Gastrocnemius medialis (tissue), 4 donors: ENCODE measurements at places on chromosomes 6 and 20. TPM values are rescaled to one million over a fixed set of nuclear protein-coding genes. Genes with fewer than 3 reads are reported as not detected.

DNA sequence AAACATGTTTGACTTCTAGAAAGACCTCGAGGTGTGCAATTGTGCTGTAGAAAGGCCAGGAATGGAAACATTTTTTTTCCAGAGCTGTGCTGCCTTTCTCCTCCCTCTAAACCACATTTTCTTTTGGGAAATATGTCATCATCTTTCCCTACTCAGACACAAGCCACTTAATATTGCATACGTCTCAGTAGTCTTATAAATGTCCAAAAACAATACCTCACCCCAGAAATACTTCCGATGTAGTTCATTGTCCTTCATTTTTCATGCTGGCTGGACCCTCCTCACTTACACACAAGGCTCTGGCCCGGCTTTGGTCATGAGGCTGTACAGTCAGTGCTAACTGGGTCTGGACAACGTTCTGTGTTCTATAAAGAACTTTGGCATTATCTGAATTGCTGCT lies 126.4 kb downstream of the SCML4 start:
- H3K4me3 ChIP-seq = no peak overlapping the region
- H3K27me3 ChIP-seq = no peaks in the 10 kb centered on the region
- H3K27ac ChIP-seq = no peak overlapping the region

- no peaks in the 10 kb centered on the region for H3K36me3 ChIP-seq
- H3K4me3 ChIP-seq = no peak overlapping the region
- H3K27ac ChIP-seq = no peak overlapping the region
- no peak for DNase-seq
- H3K4me1 ChIP-seq = peaks cover 23% of the 10 kb centered on the region
Observed at GRCh38 chr6:37699887-37700619, 2.4 kb upstream of the MDGA1 start.

The TRAM2 gene
- total RNA-seq = 2.4 TPM

The ZC3H12D gene
- not detected for total RNA-seq

The SGK2 gene
- total RNA-seq = 0.55 TPM

DNA sequence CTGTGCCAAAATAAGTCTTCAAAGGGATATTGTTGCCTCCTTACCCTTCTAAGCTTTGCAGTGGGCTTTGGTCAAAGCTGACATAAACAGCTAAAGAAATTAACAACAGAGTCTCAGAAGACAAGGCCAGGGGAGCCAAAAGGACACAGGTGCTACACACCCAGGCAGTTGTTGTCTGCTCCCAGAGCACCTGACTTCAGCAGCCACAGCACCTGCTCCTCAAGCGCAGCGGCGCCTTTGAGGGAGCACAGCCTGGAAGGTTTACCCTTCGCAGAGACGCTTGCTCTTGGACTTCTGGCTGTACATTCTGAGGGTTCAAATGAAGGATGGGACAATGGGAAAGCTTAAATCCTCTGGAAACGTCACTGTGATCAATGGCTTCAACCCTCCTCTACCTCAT lies 16.6 kb downstream of the B4GALT5 start:
- no peak overlapping the region for H3K4me3 ChIP-seq
- H3K27ac ChIP-seq = peak overlapping the region; percentile 91
- H3K36me3 ChIP-seq = no peaks in the 10 kb centered on the region
- peaks cover 84% of the 10 kb centered on the region for H3K4me1 ChIP-seq

- H3K27me3 ChIP-seq = no peaks in the 10 kb centered on the region
- no peak overlapping the region for H3K27ac ChIP-seq
- no peak for DNase-seq
- H3K36me3 ChIP-seq = no peaks in the 10 kb centered on the region
- no peaks in the 10 kb centered on the region for H3K4me1 ChIP-seq
- no peak overlapping the region for H3K4me3 ChIP-seq
Observed at GRCh38 chr6:166076625-166077024, 91.0 kb downstream of the TBXT start.

GRCh38 chr20:24321973-24322372 lies 147.5 kb upstream of the SYNDIG1 start:
- DNase-seq = no peak
- no peaks in the 10 kb centered on the region for H3K36me3 ChIP-seq
- H3K4me3 ChIP-seq = no peak overlapping the region
- no peaks in the 10 kb centered on the region for H3K27me3 ChIP-seq
- no peak overlapping the region for H3K27ac ChIP-seq

DNA sequence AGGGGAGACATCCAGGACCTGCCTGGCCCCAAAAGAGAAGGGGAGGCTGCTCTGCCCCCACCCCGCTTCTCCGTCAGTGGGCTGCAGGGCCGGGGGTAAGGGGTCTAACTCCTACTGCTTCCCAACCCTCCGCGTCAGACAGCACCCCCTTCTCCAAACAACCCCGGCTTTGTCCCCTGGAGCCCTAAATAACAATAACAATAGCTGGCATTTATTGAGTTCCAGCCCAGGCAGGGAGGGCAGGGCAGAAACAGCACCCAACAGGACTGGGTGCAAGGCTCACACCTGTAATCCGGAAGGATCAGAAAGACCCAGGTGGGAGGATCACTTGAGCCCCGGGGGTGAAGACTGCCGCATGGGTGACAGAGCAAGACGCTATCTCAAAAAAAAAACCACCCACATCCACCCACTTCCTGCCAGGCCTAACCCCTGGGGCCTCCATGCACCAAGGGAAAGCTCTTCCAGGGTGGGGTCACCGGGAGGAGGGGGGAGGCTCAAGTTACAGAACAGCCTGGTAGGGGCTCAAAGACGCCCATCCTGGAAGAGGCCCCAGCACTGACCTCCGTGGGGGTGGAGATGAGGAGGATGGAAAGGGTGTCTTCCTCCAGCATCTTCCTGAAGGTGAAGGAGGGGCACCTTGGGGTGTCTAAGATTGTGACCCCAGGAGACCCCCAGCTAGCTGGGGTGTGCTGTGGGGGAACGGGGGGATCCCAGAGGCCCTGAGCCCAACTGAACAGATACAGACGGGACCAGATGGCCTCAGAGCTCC lies 1.3 kb upstream of the FNDC11 start:
- H3K4me1 ChIP-seq = no peaks in the 10 kb centered on the region
- H3K27me3 ChIP-seq = peaks cover 30% of the 10 kb centered on the region
- no peak for DNase-seq
- H3K4me3 ChIP-seq = no peak overlapping the region
- H3K27ac ChIP-seq = no peak overlapping the region
- no peaks in the 10 kb centered on the region for H3K36me3 ChIP-seq

GRCh38 chr6:29641430-29642148 lies 8.6 kb upstream of the GABBR1 start:
- H3K4me1 ChIP-seq = no peaks in the 10 kb centered on the region
- H3K36me3 ChIP-seq = no peaks in the 10 kb centered on the region
- H3K4me3 ChIP-seq = no peak overlapping the region
- H3K27me3 ChIP-seq = peaks cover 3% of the 10 kb centered on the region

DNA sequence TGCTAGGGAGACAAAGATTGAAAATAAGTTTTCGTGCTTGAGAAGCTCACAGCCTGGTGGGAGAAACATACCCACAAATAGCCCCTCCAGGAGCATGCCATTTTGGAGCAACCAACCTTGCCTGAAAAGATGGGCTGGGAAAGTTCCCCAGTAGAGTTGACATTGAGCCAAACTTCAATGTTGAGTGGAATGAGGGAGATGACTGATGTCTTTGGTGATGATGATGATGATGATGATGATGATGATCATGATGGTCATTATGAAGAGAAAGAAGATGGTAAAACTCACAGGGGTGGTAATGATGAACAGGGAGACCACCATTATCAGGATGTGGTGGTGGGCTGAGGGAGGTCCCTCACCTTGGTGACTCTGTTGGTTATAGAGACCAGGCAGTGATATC lies 283.9 kb upstream of the RNF24 start:
- no peak overlapping the region for H3K4me3 ChIP-seq
- H3K27ac ChIP-seq = no peak overlapping the region
- no peak for DNase-seq
- no peaks in the 10 kb centered on the region for H3K27me3 ChIP-seq
- no peaks in the 10 kb centered on the region for H3K4me1 ChIP-seq
- H3K36me3 ChIP-seq = no peaks in the 10 kb centered on the region

DNA sequence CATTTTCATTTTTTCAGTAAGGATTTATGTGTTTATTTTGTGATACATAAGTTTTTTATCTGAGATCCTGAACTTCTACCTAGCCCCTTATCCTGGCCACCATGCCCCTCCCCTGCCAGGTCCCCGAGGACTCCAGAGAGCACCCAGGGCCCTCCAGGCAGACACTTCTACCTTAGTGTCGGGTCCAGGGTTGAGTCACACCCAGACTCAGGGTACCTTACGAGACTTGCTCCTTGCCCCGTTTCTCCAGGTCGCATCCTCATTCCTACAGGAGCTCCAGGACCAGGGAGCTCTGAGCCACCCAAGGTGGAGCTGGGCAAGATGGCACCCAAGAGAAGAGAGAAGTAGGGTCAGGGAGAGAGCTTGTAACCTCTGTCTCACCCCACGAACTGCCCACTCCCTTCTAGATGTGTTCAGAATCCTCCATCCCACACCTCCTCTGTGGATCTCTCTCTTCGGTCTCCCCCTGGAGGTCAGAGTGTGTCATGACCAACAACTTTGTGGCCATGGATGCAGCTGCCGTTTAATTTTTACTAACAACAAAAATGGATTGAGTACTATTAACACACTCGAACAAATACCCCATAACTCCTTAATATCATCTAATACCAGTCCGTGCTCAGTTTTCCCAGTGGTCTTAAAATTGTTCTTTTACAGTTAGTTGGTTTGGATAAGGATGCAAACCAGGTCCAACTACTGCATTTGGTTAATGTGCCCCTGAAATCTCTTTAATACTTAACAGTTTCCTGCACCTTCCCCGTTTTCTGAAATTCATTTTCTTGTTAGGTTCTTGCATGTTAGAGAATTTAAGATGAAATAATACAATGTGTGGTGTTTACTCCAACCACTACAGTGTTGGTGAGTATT lies 130.6 kb upstream of the INSM1 start:
- no peak overlapping the region for H3K4me3 ChIP-seq
- DNase-seq = peak; percentile 49
- H3K27me3 ChIP-seq = no peaks in the 10 kb centered on the region
- H3K4me1 ChIP-seq = peaks cover 10% of the 10 kb centered on the region
- peak overlapping the region; percentile 31 for H3K27ac ChIP-seq

GRCh38 chr6:36360241-36361054 lies 23.8 kb upstream of the BNIP5 start:
- H3K27ac ChIP-seq = peak overlapping the region; percentile 55
- H3K4me3 ChIP-seq = no peak overlapping the region
- H3K36me3 ChIP-seq = no peaks in the 10 kb centered on the region
- H3K27me3 ChIP-seq = no peaks in the 10 kb centered on the region
- peak; percentile 56 for DNase-seq

DNA sequence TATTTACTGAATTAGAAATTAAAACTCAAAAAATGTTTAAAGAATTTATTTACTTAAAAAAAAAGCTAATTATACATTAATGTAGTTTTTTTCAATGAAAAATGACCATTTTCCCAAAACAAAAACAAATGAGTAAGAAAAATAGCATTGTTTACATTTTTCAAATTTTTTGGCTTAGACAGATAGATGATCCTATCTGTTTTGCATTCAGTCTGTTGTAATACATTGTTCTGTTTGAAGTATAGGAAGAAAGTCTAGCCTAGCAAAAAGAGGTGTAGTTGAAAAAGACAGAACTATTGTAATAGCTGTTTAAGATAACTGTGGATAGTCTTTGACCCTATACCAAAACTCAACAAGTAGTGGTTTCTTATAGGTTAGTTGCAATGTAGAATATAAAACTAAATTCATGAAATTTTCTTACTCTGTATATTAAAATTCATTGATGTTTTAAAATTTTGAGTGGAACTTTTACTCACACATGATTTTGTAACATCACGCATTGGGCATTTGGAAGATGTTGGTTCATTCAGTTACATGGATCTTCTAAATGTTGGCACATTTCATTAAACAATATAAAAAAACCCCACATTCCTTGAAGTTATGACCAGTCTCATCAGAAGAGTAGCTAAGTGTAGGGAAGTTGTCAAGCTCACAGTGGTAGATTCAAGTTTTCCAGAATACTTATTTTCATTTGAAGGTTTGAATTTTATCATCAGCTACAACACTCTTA lies 62.0 kb downstream of the KCNS1 start:
- peaks cover 15% of the 10 kb centered on the region for H3K4me1 ChIP-seq
- no peak overlapping the region for H3K4me3 ChIP-seq
- no peaks in the 10 kb centered on the region for H3K36me3 ChIP-seq
- H3K27ac ChIP-seq = no peak overlapping the region
- DNase-seq = no peak

The TGM2 gene
- 152 TPM for total RNA-seq

GRCh38 chr6:157278171-157278570 lies 45.1 kb downstream of the TMEM242 start:
- H3K4me3 ChIP-seq = no peak overlapping the region
- no peaks in the 10 kb centered on the region for H3K27me3 ChIP-seq
- H3K36me3 ChIP-seq = no peaks in the 10 kb centered on the region
- no peaks in the 10 kb centered on the region for H3K4me1 ChIP-seq
- no peak for DNase-seq

GRCh38 chr6:89217299-89217910 lies at the start of gene GABRR1:
GABRR1 (minus strand) TSS chr6:89217358; CDS start chr6:89217322, 36 bp downstream.
- no peaks in the 10 kb centered on the region for H3K36me3 ChIP-seq
- H3K4me3 ChIP-seq = no peak within 1 kb of the TSS
- no peak within 1 kb of the TSS for H3K27ac ChIP-seq
- H3K27me3 ChIP-seq = no peaks in the 10 kb centered on the region

The LY6G5C gene
- 1.3 TPM for total RNA-seq

The HAO1 gene
- total RNA-seq = 0.40 TPM

DNA sequence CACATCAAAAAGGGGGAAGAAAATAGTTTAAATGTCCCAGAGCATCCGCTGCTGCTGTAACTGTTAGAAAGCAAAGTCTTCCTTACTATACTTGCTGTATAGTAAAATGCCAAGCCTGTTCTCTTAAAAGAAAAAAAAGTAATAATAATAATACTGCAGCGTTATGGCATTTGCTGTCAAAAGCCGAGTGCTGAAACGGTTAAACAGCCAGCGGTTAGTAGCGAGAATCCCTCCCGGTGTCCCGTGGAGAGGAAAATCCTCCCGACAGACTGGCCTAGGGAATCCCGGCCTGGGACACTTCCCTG lies 19.5 kb upstream of the NFATC2 start:
- peaks cover 35% of the 10 kb centered on the region for H3K4me1 ChIP-seq
- H3K36me3 ChIP-seq = no peaks in the 10 kb centered on the region
- no peaks in the 10 kb centered on the region for H3K27me3 ChIP-seq
- peak overlapping the region; percentile 63 for H3K4me3 ChIP-seq

DNA sequence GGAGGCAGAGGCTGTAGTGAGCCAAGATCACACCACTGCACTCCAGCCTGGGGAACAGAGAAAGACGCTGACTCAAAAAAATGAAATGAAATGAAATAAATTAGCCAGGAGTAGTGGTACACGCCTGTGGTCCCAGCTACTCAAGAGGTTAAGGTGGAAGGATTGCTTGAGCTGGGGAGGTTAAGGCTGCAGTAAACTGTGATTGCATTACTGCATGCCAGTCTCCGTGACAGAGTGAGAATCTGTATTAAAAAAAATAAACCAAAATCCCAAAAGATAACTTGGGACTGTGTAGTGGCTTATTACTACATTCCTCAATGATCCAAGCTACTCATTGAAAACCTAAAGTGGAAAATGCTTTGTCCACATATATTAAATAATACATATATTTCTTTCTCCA lies 87.0 kb downstream of the SGK1 start:
- no peaks in the 10 kb centered on the region for H3K36me3 ChIP-seq
- H3K4me3 ChIP-seq = no peak overlapping the region
- no peak overlapping the region for H3K27ac ChIP-seq
- no peaks in the 10 kb centered on the region for H3K27me3 ChIP-seq
